ENCODE measurements at places on chromosomes 1 and 21.

DNA sequence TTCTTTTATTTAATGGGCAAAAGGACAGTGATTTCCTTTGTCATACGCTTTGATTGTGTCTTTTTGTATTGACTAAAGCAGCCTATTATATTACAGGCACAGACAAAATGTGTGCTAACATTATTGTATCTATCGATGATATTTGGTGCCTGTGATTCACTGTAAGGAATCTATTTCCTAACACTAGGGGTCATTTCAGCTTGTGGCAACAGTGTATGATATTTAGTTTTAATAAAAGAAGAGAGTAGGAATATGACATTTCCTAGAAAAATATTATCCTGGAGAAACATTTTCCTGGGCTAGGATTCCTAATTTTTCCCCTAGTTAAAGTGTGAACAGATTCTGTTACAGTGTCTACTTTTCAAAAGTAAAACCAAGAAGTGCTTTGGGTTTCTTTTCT, 42.8 kb downstream of the TYW3 start:
- DNase-seq, result no peak

GRCh38 chr21:41501919-41502318, 6.0 kb downstream of the TMPRSS2 start:
- no peak for DNase-seq

- DNase-seq, result no peak
Measured at GRCh38 chr21:15031790-15032357, 32.9 kb downstream of the NRIP1 start.

DNA sequence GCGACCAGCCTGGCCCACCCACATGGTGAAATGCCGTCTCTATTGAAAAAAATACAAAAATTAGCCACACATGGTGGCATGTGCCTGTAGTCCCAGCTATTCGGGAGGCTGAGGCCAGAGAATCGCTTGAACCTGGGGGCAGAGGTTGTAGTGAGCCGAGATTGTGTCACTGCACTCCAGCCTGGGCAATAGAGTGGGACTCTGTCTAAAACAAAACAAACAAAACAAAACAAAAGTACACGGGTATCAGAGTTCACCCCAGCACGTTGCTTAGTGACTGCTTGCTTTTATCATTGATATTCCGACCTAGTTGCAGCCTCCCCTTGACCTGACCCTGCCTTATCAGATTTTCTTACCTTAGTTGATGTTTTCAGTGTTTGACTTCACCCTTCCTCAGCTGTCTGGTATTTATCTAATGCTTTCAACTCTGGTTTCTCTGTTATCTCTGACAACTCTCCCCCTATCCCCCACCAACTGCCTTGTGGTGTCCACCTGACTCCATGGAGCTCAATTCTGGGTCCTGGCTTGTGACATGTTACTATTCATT, 5.1 kb downstream of the TLCD4 start:
- DNase-seq, result peak; percentile 14

DNA sequence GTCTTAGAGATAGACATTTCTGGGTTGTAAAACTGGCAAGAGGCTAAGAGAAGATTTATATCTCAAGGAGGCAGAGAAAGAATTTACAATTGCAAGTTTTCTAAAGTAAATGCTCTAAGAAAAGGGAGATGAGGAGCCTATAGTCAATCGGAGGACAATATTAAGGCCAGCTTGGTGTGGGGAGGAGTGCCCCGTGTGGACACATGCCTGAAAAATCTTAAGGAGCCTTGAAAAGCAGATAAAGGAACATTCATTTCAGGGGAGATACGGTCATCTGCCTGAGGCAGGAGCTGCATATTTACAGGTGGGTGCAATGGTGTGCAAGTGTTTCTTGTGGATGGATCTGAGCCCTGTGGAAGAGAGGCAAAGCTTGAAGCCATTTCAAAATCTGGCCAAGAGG, 25.6 kb downstream of the FCRL2 start:
- DNase-seq, result peak; percentile 15

GRCh38 chr1:202998836-202999750, 8.1 kb upstream of the TMEM183A start:
- DNase-seq, result peak; percentile 90

- DNase-seq, result peak; percentile 9
Measured at GRCh38 chr1:30024411-30025195, 698.8 kb downstream of the MATN1 start.

DNA sequence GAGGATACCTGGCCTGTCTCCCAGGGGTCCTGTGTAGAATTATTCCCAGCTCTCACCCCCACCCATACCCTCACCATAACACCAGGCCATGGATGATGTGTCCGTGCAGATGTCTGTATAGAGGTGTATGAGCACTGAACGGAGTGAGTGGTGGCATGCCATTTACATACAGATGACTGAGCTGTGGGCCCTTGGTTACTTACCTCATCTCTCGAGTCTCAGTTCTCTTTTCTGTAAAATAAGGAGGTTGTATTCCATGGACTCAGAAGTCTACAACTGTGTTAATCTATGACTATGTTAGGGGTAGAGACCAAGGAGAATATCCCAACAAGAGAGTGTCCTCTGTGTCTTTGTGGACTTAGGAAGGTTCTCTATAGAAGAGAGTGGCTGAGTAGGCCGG, 65.6 kb upstream of the CD1D start:
- DNase-seq, result no peak

DNA sequence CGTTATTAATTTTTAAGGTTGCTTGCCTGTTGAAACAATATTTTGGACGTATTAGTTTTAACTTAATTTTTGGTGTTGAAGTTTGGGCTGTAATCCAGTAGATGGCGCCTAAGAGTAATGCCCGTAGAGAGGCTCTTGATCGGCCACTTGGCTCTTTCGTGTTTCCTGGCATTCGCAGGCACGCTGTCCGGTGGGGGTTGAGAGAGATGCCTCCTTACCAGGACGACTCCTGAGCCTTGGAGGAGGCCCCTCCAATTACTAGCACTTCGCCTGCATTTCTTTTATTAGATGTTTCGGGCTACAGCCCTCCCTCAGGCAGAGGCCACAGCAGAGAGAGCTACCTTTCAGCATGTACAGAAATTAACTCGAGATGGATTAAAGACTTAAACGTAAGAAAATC, 12.0 kb downstream of the OR2M4 start:
- peak; percentile 87 for DNase-seq

GRCh38 chr1:172900376-172900997, 150.3 kb downstream of the TNFSF18 start:
- peak; percentile 52 for DNase-seq

DNA sequence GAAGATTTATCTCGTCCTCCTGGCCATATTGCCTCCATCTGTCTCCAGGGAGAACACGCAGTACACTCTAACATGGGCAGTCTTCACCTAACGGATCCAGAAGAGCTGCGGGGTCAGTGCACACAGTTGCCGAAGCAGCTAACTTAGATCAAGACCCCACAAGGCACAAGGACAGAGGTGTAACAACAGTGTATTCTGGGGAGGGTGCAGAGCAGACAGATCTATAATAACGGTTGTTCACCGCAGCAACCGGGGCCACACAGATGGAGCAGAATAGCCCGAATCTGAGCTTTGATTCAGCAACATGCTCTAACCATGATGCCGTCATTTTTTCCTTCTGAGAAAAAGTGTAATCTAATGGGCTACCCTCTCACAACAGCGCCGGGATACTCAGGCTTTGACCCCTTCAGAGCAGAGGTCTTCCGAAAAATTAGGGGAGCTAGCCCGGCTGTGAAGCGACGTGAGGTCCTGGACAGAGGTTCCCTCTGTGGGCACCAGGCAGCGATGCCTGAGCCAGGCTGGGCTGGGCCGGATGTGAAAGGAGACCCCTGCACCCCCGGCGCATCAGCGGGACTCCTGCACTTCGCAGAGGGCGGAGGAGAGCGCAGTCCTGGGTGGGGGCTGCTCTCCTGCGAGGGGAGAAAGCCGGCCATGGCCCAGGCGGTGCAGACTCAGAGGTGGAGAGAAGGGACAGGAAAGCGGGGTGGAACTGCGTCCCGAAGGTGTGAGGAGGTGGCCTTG, 57.5 kb downstream of the BCL9 start:
- peak; percentile 21 for DNase-seq

- DNase-seq, result no peak
Measured at GRCh38 chr1:16142383-16142995, 13.4 kb downstream of the EPHA2 start.

- DNase-seq, result peak; percentile 65
Measured at GRCh38 chr21:36156815-36157670, at the start of gene DOP1B. Gene DOP1B, plus strand, starts transcription at chr21:36156824. Its CDS starts 7,910 bp downstream, at chr21:36164734.

DNA sequence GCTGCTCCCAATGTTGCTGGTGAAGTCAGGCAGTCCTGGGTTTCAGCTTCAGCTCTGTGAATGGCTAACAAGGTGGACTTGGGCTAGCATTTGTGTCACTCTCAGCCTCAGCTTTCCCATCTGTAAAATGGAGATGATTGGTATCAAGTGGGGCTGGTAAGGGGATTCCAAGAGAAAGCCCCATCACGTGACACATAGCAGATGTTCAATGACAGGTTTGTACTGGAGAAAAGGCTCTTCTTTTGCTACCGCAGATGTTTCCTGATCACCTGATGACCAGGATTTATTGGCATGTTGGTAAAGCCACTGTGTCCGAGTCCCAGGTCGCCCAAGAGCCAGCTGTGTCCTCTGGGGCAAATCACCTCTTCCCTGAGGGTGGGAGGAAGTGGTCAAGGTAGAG, 335.0 kb downstream of the MATN1 start:
- DNase-seq, result no peak
